ENCODE measurements at places on chromosomes 5 and 9. TPM values are rescaled to one million over a fixed set of nuclear protein-coding genes. Genes with fewer than 3 reads are reported as not detected.

ADAMTSL2 gene
- 1.8 TPM for total RNA-seq

ANKRD34B gene
- total RNA-seq = not detected

CATSPER3 gene
- total RNA-seq = 0.33 TPM

LTC4S gene
- total RNA-seq = 1.3 TPM

PCDHGB4 gene
- total RNA-seq = 1.7 TPM

ARHGEF28 gene
- total RNA-seq = 2.5 TPM

DNA sequence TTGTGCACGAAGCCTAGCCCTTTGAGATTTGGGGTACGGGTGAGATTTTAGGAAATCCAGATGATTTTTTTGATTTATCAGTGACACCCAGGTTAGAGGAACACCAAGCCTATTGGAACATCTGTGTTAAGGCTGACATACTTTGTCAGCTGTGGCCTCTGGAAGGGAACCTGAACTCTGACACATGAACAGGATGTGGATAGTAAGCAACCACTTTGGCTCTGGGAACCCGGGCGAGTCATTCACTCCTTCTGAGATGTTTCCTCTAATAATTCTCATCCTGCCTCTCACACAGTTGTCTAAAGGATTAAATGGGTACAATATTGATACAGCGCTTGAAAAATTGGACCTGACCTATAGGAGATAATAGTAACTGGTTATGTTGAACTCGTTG is 67.8 kb downstream of the FGF1 start:
- no peak for DNase-seq

GRCh38 chr5:57277085-57277484 is 103.2 kb downstream of the GPBP1 start:
- no peak for DNase-seq

DNA sequence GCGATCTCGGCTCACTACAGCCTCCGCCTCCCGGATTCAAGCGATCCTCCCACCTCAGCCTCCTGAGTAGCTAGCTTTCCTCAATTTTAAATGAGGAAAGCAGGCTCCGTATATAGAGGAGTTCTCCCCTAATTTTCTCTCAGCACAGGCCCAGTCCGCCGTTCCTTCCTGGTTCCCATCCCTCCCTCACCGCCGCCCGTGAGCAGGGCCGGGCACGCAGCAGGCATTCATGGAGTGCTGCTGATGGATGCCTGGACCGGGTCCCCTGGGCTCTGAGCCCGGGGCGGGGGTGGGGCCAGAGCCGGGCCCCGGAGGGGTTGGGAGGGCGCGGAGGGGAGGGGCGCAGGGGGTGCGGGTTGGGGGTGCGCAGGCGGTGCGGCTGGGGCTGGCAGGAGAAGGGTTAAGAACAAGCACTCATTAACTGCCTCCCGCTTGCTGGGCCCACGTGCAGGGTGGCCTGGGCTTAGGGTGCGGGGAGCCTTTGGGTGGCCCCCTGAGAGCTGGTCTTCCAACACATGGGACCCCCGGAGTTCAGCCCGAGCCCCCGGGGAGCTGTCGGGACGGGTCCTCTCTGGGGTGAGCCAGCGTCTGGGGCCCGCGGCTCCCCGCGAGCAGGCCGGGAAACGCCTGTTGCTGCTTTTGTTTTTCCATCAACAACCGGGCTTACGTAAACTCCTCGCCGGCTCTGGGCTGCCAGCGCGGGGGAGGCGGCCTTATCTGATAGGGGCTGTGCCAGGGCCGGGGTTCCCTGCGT is 33.7 kb downstream of the LHX2 start:
- peak; percentile 44 for DNase-seq

DNA sequence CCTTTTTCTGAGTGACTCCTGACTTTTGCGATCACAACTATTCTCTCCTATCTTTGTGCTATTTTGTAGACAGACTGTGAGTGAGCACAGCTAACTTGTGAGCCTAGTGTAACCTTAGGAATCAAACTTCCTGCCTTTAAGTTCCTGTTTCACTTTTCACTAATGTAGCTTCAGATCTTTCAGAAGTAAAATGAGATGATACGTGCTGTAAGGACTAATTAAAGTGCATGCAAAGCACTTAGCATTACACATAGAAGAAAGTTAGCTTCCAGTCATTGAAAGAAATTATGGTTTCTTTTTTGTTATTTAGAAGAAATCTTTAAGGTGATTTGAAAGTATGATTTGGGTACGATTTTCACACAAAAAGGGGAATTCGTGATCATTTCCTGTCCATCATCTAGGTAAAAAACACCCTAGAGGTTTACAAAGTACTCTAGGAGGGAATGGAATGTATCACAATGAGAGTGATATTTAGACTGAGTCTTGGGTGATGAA is 122.7 kb downstream of the ST8SIA4 start:
- DNase-seq = no peak

GRCh38 chr5:178590924-178591423 is 781 bp upstream of the COL23A1 start:
- DNase-seq = no peak

GRCh38 chr5:120465436-120465961 is 1.4 kb downstream of the PRR16 start:
- no peak for DNase-seq

- DNase-seq = no peak
Observed at GRCh38 chr9:690517-691111, 150.9 kb upstream of the DMRT1 start.

- DNase-seq = no peak
Observed at GRCh38 chr9:99451112-99451606, 229.1 kb downstream of the SEC61B start.

DNA sequence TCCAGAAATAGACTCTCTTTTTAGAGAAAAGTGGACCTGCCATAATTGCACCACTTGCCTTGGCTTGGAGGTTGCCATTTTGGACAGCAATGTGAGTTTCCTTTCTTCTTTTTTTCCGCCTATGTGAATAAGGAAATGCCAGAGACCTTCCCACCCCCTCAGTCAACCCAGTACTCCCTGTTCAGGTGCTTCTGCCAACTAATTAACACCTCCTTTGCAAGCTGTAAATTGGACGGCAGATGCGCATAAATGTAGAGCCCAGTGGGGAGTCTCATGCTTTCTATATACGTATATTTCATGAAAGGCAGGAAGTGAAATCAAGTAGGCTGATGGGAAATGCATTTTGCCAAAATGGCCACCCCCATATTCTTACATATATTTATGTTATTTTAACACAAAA is 269.8 kb upstream of the RFX3 start:
- DNase-seq = no peak

- DNase-seq = no peak
Observed at GRCh38 chr5:67037171-67037570, 159.4 kb downstream of the CD180 start.
